Progenitor cell of endocrine pancreas (in vitro differentiated cells): ENCODE measurements at places on chromosomes 5 and 9. TPM values are rescaled to one million over a fixed set of nuclear protein-coding genes. Genes with fewer than 3 reads are reported as not detected.

GRCh38 chr9:111922324-111923013, 25.9 kb downstream of the UGCG start:
- H3K4me1 ChIP-seq = no peaks in the 10 kb centered on the region
- H3K36me3 ChIP-seq = peaks cover 15% of the 10 kb centered on the region
- no peak overlapping the region for H3K27ac ChIP-seq
- no peak for DNase-seq
- no peak overlapping the region for H3K4me3 ChIP-seq

GRCh38 chr9:34575862-34576596, 13.5 kb downstream of the CNTFR start:
- peaks cover 32% of the 10 kb centered on the region for H3K4me1 ChIP-seq
- H3K36me3 ChIP-seq = no peaks in the 10 kb centered on the region
- no peak overlapping the region for H3K4me3 ChIP-seq
- H3K27me3 ChIP-seq = peaks cover 77% of the 10 kb centered on the region
- no peak overlapping the region for H3K27ac ChIP-seq

- H3K27ac ChIP-seq = no peak overlapping the region
- no peaks in the 10 kb centered on the region for H3K36me3 ChIP-seq
- no peak overlapping the region for H3K4me3 ChIP-seq
- H3K4me1 ChIP-seq = peaks cover 3% of the 10 kb centered on the region
- H3K27me3 ChIP-seq = peaks cover 25% of the 10 kb centered on the region
Measured at GRCh38 chr5:158967541-158967940, 132.2 kb downstream of the EBF1 start.

PCBD2 gene
- 18.6 and 18.8 TPM in 2 replicates for total RNA-seq

NR2F1 gene
- total RNA-seq = 34.8 and 35.4 TPM in 2 replicates
